ENCODE measurements at places on chromosomes 7 and 10. TPM values are rescaled to one million over a fixed set of nuclear protein-coding genes. Genes with fewer than 3 reads are reported as not detected.

DNA sequence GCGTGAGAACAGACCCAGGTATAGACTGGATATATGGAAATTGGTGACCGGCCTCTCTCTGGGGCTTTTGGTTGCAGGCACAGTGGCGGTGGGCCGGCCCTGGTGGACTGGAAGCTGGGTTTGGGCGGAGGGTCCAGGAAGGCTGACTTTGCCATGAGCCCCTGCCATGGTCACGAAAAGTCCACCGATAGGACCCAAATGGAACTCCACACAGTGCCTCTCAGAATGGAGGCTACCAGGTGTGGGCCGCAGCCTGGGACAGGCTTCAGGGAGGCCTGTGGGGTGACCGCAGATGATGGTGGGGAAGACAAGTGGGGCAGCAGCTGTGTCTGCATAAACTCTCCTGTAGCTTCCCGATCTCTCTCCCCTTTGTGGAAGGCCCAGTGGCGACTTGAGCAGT, 123.2 kb downstream of the DNAJB6 start:
- DNase-seq = no peak

DNA sequence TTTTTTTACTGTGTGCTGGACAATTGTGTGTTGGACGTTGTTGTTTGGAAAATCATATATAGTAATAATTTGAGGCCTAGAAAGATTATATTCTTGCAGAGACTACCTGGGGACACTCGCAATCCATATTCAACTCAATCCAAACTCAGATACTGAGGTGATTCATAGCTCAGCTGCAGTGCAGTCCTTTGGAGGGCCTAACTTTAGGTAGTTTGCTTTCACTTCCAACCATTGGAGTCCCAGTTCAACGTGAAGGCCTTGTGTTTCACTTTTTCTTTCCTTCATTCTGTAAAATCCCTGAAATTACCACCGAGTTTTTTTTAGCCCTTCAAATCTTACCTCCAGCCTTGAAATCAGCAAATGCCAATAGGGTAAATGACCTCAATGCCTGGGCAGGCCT, 32.3 kb downstream of the ATRNL1 start:
- no peak for DNase-seq

GRCh38 chr7:152403726-152404125, 32.1 kb downstream of the KMT2C start:
- no peak for DNase-seq

DNA sequence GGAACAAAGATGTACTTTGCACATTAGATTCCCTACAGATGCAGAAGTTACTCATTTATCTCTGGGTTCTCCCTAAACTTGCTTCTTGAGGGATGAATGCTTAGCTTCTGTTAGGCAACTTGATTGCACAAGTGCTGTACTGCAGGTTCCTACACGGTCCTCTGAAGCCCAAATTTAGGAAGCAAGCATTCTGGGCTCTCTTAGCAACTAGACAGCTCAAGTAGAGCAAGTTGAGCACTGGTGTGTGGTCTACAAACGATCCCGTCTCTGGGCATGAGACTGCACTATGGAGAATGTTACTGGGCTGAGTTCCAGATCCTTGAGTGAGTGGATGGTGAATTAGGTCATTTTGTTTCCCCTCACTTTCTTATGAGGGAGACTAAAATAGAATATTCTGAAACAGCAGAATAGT, 14.3 kb downstream of the SEMA3D start:
- DNase-seq = no peak

DNA sequence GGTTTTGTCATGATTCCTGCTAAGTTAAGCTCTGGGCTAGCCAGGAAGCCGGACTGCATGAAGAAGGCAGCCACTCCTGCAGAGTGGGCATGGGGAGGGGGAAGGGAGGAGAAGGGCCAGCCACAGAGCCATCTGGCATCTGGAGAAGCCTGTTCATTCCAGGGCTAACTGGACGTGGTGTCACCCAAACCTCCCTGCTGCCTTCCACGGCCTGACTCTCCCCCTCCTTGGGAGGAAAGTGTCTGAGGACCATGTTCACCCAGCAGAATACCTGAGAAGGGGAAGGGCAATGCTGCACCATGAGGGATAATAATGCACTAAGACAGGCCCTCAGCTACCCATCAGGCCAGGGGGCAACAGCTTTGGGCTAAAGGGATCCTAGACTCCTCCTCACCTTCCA, 15.4 kb downstream of the AQP1 start:
- DNase-seq = no peak

GRCh38 chr7:10418985-10419384, 554.7 kb upstream of the PHF14 start:
- DNase-seq = no peak

Gene GHRHR
- 0.54 TPM for polyA plus RNA-seq

DNA sequence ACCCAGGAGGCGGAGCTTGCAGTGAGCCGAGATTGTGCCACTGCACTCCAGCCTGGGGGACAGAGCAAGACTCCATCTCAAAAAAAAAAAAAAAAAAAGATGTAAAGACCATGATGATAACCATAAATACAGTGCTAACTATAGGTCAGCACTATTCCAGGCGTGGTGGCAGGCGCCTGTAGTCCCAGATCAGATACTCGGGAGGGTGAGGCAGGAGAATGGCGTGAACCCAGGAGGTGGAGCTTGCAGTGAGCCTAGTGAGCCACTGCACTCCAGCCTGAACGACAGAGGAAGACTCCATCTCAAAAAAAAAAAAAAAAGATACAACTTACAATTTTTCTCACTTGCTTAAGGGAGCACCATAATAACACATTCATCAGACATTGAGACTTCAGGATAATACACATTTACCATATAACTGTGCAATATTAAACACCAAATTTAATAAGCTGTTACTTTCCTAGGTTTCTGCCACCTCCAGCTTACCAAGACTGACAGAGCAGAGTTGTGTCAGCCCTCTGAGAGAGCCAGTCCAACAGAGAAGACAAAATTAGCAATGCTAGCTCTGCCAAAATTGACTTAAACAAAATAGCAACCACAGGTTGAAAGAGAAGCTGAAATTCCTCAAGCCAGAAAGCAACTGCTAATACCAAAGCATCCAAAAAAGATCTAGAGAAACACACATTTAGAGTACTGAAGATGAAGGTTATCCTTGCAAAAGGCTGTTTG, 8.2 kb downstream of the DNA2 start:
- DNase-seq = no peak

Gene SEMA3A
- 20.3 TPM for polyA plus RNA-seq

DNA sequence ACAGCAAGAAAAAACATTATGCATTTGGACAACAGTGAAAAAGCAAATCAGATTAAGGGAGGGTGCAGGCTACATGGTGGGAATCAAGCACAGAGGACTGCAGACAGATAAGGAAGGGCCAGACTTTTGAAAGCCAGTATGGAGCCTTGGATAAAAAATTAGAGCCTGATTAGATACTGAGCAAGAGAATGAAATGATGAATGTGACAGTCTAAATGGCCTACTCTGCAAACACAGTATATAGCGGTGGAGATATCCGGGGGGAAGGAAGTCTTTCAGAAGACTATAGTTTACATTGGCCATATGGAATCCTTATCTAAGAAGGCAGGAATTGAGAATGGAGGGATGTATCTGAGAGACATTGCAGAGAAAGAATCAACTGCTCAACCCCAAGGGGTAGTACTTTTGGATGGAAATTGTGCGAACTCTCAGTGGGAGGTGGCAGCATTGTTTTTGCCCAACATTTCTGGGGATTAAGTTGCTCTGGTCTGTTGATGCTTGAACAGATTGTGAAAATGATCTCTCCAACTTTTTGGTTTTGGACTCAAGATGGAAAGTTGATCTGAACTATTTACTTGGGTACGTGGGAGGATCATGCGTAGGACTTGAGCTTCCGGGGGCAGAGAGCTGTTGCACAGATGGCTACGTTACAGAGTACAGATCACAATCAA, 39.4 kb upstream of the CHCHD3 start:
- no peak for DNase-seq

Gene VWDE
- polyA plus RNA-seq = 1.6 TPM

Gene PLXDC2
- 30.7 TPM for polyA plus RNA-seq

GRCh38 chr10:94407668-94408067, 5.3 kb downstream of the TBC1D12 start:
- no peak for DNase-seq

GRCh38 chr10:132360766-132361447, 28.9 kb downstream of the LRRC27 start:
- no peak for DNase-seq

DNA sequence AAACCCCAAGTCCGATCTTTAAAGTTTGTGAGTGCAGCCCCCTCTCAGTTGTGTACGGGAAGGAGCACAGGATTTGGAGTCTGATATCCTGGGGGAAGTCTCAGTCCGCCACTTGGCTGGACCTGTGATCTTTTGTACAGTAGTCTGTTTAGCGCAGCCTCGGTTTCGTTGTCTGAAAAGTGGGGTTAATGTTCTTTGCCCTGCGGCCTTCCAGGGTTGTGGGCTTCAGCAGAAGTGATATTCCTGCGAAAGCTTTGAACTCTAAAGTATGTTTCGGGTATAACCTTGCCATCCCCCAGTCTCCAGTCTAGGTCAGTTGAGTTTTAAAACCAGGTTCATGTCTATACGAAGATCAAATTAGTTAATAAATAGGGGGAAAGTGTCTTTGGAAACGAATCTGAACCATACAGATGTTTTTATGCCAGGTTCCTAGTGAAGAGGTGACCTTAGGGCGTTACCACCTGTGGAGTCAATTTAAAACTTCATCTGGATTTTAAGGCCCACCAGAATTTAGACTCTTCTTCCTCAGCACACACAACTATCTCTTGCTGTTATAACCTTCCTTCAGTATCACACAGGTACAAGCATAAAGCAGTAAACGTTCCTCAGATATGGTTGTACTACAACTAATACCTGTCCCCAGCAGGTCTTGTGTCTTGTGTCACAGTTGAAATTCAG, 904 bp downstream of the R3HCC1L start:
- DNase-seq = no peak

Gene NOLC1
- 64.7 TPM for polyA plus RNA-seq

DNA sequence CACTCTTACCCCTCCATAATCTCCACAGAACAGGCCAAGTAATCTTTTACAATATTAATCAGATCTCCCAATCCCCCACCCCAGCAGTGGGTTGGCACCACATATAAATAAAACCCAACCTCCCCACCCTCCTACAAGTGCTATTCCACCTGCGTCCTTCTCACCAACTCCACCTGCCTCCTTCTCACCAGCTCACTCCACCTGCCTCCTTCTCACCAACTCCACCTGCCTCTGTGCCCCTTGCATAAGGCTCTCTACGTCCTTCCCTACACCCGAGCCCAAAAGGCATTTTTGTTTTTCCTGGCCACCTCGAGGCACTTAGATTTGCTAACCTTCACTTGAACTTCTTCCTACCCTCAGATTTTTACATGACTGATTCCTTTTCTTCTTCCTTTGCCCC, 89.7 kb downstream of the ATE1 start:
- no peak for DNase-seq

GRCh38 chr10:63717027-63717715, 196.0 kb downstream of the REEP3 start:
- no peak for DNase-seq

DNA sequence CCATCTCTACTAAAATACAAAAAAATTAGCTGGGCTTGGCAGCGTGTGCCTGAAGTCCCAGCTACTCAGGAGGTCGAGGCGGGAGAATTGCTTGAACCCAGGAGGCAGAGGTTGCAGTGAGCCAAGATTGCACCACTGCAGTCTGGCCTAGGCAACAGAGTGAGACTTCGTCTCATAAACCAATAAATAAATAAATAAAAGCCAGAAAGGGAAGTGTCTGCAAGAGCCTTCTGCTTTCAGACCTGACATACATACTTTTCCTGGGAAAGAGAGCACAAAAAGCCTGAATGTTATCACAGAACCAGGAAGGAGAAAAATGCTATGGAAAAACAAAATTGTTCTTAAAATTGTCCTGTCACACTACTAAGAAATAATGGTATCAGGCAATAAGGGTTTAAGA, 4.1 kb upstream of the KIF5B start:
- DNase-seq = no peak

GRCh38 chr10:22712211-22712955, 2.0 kb downstream of the PIP4K2A start:
- no peak for DNase-seq

DNA sequence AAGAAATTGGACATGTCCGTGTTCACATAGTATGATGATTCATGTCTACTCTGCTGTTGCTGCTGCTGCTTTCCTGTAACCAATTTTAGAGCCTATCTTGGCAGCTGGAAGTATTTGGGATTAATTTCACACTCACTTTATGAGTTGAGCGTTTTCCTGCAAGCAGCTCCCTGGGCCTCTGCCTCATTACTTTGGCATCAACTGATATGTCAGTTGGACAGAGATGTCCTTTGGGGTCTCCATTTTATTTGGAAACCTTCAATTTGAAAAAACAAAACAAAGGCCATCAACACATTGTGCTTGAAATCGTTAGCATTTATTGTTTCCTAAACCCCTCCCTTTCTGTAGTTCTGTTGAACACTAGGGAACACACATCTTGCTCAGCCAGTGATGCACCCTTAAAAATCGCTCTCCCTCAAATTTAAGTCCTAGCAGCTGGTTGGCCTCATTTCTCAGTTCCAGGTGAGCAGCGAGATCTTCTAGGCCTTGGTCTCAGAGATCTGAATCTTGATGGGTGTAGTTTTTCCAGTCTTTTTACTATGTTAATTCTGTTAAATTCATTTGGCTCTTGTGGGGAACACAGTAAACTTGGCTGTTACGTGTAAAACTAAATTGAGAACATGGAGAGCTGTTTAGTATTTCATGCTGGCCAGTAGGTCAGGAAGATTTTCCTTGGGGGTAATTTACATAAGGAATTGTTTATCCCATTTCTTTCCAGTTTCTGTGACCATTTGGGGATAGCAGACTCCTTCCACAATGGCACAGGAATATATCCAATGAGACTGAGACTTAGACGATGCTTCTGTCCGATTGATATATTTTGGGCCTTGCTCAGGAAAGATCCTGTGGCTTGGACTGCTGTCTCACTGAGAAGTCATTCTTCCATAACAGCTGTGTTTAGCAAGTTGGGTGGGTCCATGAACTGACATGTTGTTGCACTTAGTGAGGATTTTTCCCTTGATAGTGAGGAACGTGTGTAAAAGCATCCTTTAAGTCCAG, 371.6 kb downstream of the BBS9 start:
- peak; percentile 82 for DNase-seq

Gene ZNHIT1
- polyA plus RNA-seq = 46.5 TPM

Gene FXYD4
- 1.1 TPM for polyA plus RNA-seq

Gene NXPH1
- polyA plus RNA-seq = not detected

- no peak for DNase-seq
Observed at GRCh38 chr7:84177758-84178412, 16.7 kb downstream of the SEMA3A start.

- DNase-seq = no peak
Observed at GRCh38 chr7:138204285-138204981, 128.2 kb downstream of the AKR1D1 start.

- DNase-seq = no peak
Observed at GRCh38 chr7:45979275-45980180, 58.5 kb upstream of the IGFBP3 start.

Gene INSIG1
- polyA plus RNA-seq = 22.7 TPM

Gene FGFBP3
- polyA plus RNA-seq = 2.1 TPM

- DNase-seq = no peak
Observed at GRCh38 chr10:9069136-9069535, 1014.6 kb downstream of the GATA3 start.

Gene SLC26A5
- polyA plus RNA-seq = 0.13 TPM

All from forelimb muscle (tissue), 1 donor.